CD8-positive, alpha-beta T cell (primary cell): ENCODE measurements at places on chromosomes 5 and 9.
A peak's percentile ranks its signal among the peaks of the same experiment; 100 is the strongest.

- no peak for DNase-seq
These were observed 132.4 kb upstream of the EPB41L4A start for GRCh38 chr5:112551419-112552032.

- DNase-seq: no peak
These were observed 3.3 kb upstream of the CDC20B start for GRCh38 chr5:55176176-55176818.

DNA sequence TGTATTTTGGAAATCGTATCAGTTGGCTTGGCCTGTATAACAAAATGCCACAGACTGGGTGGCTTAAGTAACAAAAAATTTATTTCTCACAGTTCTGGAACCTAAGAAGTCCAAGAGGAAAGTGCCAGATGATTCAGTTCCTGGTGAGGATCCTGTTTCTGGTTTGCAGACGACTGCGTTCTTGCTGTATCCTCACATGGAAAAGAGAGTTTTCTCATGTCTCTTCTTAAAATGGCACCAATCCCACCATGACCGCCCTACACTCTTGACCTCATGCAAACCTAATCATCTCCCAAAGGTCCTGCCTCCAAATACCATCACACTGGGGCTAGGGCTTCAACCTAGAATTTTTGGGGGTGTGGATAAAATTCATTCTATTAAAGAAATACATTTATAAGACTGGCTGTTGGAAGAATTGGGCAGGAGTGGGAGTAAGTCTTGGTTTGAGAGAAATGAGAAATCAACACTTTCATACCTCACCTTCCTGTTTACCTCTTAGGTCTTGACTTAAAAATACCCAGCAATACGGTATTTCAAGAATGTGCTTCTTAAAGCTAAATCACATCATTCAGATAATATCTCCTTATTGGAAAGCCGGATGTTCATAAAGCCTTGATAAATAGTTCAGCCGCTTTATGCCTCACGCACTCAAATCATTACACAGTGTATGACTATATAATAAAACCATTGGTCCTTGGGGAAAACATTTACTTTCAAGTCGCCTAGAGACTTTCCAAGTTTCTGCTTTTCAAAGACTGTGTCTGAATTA is 28.7 kb downstream of the PTTG1 start:
- DNase-seq: no peak

DNA sequence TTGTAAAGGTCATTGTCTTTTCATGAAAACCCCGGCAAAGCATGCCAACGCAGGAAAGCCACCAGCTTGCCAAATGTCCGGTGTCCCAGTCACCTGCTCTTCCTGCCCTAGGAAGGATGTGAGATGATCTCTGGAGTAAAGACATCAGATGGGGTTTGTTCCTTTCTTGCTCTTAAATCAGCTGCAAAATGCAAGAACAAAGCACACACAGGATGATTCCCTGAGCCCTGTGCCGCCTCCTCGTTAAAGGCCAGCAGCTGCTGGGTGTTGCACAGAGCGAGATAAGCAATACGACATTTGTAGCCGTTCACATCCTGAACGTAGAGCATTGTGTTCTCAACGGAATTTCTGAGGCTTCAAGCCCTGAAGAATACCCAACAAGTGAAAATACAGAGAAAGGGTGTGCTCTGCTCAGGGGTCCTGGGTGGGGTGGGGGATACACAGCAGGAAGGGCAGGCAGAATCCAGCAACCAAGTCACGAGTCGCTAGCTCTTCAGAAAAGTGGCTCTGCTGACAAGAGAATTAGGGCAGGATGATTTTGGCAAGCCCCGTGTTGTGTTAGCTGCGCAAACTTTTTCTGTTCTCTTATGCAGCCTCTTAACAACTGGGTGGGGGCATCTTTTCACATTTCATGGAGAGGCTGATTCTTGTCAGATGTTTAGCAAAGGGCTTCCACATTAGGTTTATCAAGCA is 229.2 kb upstream of the MAP3K1 start:
- DNase-seq: no peak

- DNase-seq: no peak
These were observed 103.1 kb upstream of the MYO10 start for GRCh38 chr5:17039170-17039569.

GRCh38 chr5:9529041-9529480 is 16.8 kb downstream of the SEMA5A start:
- DNase-seq: no peak

GRCh38 chr9:136026266-136026942 is 65.2 kb upstream of the UBAC1 start:
- no peak for DNase-seq

DNA sequence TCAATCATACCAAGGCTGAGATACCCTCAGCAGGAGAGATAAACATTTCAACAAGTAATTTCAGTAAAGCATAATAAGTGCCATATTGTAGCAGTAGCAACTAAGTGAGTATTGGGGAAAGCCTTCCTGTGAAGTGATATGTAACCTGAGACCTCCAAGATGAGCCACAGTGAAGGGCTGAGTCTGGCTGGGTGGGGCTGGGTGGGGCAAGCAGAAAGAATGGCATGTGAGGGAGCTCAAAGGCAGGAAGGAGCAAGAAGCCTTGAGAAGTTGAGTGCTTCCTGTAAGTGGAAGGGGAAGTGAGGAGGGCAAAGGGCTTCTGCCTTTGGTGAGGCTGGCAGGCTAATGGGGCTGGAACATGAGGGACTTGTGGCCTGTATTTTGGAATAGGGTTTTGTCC is 19.7 kb upstream of the ASTN2 start:
- DNase-seq: no peak

DNA sequence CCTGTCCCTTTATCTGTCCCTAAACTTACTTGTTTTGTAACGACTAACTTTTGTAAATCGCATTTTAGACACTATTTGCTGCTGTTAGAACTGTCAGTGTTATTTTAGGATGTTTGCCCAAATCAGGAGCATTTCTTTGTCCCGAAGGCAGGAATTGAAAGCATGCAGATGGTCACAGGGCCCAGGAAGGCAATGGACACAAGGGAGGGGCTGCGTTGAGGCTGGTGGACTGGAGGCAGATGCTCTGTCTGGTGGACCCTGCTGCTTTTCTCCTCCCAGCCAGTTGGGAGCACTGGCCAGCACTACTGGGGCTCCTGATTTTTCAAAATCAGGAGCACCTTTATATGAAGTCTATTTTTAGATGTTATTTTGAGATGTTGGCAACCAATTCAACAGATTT is 31.7 kb downstream of the DOCK2 start:
- DNase-seq: no peak

DNA sequence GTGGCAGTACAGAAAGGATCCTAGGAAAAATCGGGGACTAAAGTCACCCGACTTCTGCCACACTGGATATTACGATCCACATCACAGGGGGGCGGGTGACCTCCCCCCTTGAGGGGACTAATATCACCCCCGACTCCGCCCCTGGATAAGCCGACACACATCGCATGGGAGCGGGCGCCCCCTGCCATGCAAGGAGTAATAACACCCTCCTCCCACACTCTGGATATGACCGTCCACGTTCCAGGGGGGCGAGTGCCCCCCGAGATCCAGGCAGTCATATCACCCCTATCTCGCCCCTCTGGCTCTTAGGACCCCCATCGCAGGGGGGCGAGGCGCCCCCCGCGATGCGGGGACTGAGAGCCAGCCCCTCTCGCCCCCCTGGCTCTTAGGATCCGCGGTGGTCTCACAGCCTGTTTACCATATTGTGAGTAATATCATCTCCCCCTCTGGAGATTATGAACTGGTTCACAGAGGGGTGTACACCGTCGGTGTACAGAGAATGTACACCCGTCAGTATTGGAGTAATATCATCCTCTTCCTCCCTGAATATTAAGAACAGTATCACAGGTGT is 423.0 kb downstream of the DIRAS2 start:
- peak; percentile 33 for DNase-seq

DNA sequence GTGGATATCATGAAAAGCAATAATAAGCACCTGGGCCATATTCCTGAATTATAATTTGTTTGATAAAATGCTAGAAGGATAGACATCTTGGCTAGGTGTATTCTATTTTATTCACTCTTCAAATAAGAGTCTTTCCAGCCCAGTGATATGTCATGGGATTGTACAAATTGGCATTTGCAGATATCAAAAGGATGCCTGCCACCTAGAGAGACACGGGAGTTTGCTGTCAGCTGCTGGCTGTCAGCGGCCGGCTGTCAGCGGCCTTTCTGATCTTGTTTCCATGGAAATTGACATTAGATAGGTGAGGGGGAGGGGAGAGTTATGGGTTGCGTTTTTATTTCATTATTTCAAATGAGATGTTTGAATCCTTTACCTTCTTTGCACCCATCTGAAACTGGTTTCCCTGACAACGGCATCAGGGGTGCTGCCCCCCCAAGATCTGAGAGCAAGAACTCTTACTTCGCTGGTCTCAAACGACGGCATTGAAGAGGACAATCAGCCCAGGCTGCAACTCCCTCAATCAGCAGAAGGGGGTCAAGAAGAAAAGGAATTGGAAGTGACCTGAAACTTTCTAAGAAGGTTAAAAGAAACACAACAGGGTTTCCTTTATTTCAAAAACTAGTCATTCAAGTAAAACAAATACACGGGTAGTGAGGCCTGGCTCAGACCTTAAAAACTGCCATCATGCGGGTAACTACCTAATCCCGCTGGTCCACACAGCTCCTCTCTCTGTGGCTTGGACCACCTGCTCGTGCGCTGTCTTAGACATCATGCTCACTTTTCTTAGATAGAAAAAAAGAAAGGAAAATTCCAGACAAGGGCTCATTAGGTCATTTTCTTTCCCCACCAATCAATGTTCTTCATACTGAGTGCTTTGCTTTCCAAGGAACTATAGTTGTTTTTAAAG is 115.7 kb downstream of the TLE1 start:
- DNase-seq: no peak

DNA sequence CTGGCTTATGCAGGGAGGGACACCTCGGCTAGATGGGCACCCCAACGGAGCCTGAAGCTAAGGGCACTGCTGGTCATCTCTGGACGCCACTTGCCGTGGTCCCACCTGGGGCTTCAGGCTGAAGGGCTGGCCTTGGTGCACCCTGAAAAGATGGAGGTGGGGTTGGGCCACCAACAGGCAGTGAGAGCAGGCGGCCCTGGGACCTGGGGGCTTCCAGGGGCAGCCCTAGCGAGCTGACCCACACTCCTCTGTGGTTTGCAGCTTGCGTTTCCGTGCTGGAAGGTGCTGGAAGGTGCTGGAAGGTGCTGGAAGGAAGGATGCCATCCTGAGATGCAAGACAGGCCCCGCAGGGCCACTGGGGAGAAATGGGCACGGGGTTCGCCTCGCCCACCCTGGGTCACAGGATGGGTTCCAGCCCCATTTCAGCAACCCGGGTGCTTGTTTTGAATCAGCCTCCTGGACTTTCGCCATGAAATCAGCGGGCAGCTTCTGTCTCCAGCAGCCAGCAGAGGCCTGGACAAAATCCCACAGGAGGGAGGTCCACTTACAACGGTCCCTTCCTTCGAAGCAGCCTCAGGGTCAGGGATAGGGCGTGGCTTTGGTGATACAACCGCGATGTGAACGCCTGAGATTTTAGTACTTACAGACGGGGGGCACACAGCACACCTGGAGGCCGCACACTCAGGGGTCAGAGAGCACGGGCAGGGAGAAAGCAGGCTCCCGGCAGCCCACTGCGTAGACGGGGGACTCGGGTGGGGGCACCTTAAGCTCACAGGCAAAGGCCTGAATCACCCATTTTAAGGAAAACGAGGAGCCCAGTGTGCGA is 303.1 kb upstream of the IRX4 start:
- peak; percentile 39 for DNase-seq

GRCh38 chr5:62395210-62395950 is 8.3 kb downstream of the DIMT1 start:
- no peak for DNase-seq

- DNase-seq: no peak
These were observed 43.8 kb downstream of the STOM start for GRCh38 chr9:121326130-121326838.

- no peak for DNase-seq
These were observed 298.7 kb downstream of the FBXL17 start for GRCh38 chr5:108083232-108083631.

DNA sequence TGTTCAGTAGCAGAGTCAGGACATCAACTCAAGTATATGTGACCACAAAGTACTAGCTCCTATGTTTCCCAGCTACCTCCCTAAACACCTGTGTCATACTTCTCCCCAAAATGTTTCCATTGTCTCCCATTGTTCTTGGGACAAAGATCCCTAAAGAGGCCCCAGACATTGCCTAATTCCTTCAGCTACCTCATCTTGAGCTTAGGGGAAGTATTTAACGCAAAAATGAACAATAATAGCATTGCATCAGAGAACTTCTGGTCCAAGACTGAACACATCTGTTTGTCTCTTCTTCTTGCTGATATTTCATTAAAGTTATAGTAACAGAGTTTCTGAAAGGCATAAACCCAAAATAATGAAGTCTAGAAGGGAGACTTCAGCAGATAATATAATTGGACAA is 430.8 kb downstream of the MTRR start:
- no peak for DNase-seq

DNA sequence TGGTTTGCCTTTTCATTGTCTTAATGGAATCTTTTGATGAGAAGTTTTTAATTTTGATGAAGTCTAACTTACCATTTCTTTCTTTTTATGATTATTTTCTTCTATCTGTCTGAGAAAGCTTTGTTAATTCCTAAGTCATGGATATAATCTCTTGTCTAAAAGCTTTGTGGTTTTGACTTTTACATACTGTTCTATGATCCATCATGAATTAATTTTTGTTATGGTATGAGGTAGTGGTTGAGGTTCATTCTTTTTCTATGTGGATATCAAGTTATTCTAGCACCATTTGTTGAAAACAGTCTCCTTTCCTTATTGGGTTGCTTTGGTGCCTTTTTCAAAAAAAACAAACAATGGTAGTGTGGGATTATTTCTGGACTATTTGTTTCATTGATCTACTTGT is 20.4 kb downstream of the FBXO10 start:
- no peak for DNase-seq

DNA sequence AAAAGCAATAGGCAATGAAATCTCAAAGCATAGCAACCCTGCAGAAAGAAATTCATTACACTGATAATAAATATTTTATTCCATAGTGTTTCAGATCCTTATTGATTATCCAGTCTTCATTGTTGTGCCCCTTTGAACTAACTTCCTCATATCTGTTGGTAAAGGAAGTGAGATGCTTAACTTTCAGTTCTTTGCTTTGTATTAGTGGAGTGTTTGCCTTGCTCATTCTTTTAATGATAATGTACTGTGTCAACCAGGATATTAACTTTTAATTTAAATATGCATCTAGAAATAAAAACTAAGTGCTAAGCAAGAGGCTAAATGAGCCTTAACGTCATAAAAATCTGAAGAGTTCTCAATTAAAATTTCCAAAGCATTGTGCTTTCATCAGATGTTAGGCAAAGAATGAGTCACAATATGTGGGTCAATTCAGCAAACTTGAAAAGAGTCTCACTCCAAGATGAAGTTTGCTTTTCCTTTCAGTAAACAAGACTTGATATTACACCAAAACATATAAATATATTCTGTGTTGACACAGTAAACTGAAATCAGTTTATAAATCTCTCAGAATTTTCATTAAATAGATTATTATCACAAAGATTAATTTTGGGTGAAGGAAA is 105.9 kb downstream of the GIN1 start:
- no peak for DNase-seq

DNA sequence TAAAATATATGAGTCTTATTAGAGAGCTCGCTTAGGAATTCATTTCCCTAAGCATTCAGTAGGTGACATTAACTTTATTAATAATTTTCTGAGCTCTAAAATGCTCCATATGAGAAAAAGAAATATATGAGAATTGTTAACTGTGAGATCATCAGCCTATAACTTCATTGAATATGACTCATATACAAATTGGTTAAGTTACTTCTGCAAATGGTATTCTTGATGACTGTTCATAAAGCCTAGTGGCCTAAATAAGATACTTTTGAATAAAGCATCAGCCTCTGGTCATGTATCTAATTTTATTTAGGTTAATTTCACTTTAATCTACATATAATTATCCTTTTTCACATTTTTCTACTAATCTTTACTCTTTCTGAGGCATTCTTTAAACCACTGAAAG is 710.2 kb upstream of the ACO1 start:
- no peak for DNase-seq
